ENCODE measurements at places on chromosomes 16 and 17.
A peak's percentile ranks its signal among the peaks of the same experiment; 100 is the strongest.

DNA sequence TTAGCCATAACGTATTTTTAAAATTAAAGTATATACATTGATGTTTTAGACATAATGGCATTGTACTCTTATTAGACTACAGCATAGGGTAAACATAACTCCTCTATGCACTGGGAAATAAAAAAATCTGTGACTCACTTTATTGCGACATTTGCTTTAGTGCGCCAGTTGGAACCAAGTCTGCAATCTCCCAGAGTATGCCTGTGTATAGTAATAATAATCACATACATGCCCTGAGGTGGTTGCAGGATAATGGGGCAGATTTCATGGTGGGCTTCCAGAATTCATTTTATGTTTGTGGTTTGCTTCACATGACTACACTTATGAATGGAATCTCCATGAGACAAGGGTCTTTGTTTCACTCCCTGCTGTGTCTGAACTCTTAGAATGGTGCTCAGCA lies 66.9 kb upstream of the N4BP1 start:
- DNase-seq, result no peak

GRCh38 chr17:37710344-37710886 lies 34.4 kb downstream of the HNF1B start:
- no peak for DNase-seq

DNA sequence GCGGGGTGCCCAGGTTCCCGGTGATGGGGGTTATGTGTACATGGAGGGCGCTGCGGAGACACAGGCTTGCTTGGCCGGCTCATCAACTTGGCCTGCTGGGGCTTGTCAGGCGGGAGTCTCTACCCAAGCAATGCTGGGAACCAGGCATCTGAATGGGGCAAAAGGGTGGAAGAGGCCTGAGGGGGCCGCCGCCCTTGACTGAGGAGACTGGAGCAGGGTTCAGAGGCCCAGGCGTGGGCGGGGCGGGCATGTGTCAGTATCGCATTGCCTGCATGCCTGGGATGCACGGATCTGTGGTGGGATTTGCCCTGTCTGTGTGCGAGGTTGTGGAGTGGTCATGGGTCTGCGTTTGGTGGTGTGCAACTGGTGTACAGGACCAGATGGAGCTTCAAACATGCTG lies 21.1 kb downstream of the ARHGAP23 start:
- no peak for DNase-seq

DNA sequence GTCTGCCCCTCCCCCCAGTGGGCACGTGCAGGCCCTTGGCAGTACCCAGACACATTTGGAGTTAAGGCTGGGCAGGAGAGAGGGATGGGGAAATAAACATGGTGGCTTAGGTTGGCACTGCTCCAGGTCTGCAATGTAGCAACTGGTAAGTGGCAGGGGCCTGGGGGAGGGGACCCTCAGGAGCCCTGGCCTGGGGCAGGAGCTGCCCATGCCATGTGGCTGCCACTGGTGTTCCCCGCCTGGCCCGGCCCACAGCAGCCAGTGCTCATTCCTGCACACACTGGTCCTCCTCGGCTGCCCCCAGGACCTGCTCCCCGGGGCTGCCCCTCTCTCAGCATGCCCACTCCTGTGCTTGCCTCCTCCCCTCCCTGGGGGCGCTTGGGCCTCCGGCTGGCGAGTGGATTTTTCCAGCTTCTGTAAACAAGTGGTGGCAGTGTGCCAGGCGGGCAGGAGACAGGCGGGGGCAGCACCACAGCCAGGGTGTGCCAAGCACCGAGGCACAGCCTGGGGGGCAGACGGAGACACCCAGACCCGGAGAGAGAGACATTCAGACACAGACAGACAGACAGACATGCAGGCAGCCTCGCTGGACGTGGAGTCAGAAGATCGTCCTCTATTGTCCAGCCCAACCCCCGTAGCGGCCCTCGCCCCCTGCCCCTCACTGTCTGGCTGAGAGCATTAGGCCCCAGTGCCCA lies 9.4 kb downstream of the THRA start:
- peak; percentile 83 for DNase-seq

DNA sequence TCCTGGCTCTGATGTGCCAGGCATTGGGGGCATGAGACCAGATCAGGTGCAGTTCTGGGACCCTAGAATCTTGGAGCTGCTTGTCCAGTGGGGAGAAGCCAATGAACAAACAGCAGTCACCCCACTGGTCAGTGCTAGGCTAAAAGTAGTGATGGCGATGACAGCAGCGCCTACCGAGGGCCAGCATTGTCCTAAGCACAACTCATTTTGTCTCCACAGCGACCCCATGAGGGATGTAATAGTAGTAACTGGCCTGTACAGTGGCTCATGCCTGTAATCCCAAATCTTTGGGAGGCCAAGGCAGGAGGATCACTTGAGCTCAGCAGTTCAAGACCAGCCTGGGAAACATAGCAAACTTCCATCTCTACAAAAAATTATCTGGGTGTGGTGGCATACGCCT lies 6.2 kb downstream of the SMCR8 start:
- DNase-seq, result no peak

- peak; percentile 84 for DNase-seq
These were observed at the start of gene HS3ST4 for GRCh38 chr16:25691519-25692091. HS3ST4 (plus strand) TSS chr16:25691959.

GRCh38 chr16:4498546-4499195 lies 22.5 kb downstream of the HMOX2 start:
- DNase-seq, result no peak

DNA sequence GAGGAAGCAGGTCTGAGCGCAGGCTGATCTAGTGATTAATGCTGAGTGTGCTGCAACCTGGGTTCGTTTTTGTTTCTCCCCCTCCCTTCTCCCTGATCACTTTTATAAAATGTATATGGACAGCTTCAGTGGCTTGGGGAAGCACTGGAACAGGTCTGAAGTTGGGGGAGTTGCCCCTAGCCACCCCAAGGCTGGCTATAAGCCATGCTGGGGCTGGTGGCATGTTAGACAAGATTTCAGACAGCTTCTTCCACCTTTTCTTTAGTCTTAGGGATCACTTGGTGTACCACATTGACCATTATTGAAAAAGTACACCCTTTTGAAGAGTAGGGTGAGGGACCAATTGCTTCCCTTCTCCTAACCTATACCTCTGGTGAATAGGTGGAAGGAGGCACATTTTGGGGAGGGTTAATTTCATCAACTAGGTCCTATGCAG lies 3.8 kb upstream of the VAC14 start:
- DNase-seq, result no peak

DNA sequence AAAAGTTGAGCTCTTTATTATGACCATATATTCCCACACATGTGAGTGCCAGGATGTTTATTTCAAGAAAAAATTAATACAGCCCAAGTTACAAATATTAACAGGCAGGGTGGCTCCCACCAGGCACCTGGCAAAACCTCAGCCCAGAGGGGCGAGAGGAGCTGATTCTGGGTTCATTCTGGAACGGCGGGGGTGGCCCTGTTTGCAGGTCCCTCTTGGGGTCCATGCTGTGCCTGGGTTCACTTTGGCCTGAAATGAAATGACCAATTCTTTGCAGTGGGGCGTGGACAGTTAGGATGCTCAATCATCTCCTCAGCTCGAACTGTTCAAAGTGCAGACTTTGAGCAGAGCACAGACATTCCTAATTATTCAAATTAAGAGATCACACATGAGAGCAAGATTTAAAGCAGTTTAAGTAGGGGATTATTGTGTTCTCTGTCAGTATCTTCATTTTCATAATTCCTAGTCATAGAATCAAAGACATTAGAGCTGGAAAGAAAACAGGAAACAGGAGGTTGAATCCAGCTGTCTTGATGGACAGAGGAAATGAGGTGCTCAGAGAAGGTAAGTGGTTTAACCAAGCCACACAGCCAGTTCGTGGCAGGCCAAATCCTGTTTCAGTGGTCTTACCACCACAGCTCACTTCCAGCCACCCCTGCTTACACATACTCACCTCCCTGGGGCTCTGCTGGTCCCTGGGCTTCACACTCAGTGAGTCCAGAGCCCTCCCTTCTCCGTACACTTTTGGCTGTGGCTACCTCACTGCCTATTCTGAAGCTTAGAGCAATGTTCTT lies 363.9 kb upstream of the TNRC6C start:
- no peak for DNase-seq

- DNase-seq, result peak; percentile 25
These were observed 63.2 kb downstream of the FOXK2 start for GRCh38 chr17:82582709-82583108.

GRCh38 chr17:46887717-46888116 lies 35.2 kb upstream of the GOSR2 start:
- no peak for DNase-seq

- DNase-seq, result no peak
These were observed 25.5 kb downstream of the MYOCD start for GRCh38 chr17:12691173-12691572.

DNA sequence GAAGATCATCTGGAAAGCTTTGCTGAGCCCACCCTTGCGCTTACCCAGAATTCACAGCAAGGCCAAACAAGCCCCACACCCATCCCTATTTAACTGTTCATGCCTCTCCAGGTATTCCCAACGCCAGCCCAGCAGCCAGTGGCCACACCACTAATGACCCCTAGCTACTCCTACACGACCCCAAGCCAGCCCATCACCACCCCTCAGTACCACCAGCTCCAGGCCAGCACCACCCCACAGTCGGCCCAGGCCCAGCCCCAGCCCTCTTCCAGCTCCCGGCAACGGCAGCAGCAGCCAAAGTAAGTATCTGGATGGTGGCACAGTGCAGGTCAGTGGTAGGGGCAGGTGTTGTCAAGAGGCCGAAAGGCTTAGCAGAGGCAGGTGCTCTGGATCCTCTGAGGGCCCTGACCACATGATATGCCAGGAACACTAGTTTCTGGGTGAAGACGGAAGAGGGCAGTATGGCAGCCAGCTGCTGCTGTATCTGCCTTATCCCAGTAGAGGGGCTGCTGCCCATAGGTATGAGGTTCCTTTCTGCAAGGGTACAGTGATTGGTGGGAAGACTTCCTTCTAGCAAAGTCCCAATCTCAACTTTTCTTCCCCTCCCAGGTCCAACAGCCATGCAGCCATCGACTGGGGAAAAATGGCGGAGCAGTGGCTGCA lies 10.7 kb downstream of the PROCA1 start:
- DNase-seq, result peak; percentile 39

DNA sequence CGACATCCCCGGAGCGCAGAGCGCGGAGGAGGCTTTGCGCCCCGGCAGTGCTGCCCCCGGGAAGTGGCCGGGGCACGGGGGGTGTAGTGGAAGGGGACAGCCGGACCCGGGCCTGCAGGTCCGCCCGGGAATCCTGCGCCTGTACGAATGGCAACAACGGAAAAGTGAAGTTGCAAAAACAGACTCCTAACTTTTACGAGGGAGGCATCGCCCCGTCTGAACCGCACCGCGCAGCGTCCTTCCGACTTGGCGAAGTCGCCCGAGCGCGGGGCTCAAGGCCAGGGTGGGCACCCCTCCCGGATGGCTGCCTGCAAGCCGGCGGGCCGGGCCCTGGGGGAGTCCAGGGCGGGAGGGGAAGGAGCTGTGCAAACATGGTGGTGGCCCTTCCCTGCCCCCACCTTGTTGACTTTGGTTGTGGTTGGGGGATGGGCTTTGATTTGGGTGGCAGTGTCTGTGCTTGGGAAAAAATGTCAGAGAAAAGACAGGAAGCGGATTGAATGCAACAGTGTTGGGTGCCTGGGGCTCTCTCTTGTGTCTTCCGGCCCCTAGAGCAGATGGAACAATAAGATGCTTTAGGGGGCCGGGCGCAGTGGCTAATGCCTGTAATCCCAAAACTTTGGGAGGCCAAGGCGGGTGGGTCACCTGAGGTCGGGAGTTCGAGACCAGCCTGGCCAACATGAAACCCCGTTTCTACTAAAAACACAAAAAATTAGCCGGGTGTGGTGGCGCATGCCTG lies 675 bp downstream of the RNF213 start:
- peak; percentile 78 for DNase-seq

DNA sequence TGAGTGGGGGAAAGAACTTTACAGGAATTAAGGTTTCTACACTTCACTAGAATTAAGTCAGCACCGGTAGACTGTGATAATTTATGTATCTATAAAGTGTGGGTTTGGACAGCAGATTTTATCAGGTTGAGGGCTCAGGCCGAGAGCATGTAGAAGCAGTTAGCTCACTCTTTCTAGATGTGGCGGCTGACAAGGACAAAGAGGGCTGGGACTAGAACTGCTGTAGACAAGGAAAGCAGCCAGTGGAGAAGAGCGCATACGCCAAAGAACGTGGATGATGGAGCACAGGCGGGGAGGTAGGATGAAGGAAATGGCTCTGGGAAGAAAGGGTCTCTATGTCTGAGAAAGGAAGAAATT lies 504 bp upstream of the GOSR1 start:
- DNase-seq, result no peak

DNA sequence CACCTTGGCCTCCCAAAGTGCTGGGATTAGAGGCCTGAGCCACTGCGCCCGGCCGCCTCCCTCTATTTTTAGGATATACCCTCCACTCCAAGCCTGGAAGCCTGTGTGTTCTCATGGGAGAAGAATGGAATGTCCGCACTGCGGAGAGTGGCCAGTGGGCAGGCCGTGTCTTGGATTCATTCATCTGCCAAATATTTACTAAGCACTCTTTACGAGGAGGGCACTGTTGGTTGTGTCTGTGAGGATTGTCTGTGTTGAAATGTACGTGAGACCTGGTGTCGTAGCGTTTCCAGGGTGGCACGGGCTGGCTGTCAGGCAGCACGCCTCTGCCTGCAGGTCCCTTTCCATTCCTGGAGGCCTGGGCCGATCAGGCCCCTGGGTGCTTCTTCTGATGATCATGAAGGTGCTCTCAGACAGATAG lies 19.2 kb downstream of the PGS1 start:
- no peak for DNase-seq

DNA sequence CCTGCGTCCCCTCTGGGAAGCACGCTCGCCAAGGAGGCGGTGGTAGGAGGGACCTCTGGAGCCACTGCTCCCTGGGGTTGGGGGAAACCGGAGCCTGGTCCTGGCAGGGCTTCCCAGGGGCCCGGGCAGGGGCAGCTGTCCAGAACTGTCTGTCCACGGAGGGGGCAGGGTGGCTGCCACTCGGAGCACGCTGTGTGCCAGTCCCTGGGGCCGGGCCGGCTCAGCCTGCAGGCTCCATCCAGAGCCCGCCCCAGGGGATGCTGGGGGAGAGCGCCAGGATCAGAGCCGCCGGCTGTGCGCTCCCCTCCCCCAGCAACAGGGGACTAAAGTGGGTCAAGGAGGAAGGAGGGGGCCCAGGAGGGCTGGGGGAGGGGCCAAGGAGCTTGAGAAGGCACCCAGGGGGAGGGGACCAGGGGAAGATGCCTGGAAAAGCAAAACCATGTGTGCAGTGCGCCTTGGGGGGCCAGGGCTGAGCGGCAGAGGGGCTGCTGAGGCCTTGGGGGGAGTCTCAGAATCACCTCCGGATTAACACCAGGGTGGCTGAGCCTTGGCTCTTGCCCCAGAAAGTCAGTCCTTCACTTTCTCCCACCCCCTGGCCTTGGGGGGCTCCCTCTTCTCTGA lies 21.3 kb downstream of the ZNF423 start:
- DNase-seq, result peak; percentile 59

DNA sequence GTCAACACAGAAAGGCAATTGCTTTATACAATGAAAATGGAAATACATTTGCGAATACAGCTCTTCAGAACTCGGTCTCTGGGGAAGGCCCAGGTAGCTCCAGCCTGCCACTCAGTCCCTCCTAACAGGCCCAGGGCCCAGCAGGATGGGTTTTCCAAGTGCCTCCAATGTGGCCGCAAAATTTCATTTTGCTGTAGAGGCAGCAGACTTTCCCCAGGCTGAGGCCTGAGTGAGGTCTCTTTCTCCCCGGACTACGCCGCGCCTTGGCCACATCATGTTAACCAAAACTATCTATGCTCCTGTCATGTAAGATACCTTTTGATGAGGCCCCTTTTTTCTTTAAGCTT lies 606.0 kb upstream of the SALL1 start:
- DNase-seq, result no peak
